ENCODE measurements at places on chromosomes 1 and 21. TPM values are rescaled to one million over a fixed set of nuclear protein-coding genes. Genes with fewer than 3 reads are reported as not detected.

DNA sequence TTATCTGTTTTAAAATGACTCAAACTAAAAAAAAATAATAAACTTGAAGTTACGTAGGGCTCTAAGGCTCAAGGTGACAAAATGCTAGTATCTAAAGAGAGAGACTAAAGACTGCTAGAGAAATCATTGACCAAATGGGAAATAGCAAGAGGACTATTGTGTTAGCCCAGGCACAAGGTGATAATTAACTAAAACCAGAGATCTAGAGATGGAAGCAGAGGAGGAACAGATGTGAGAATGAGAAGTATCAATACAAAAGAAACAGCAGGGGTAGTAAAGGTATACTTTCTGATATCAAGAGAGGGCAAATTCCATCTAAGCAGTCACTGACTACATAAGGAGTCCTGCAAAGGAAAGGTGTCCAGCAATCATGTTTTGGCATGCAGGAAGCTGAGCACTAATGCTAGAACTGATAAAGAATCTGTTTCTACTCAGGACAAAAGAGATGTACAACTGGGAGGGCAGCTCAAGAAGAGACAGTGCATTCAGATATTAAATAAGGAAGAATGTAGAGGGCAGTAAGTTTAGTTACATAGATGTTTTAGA lies 100.2 kb upstream of the GNG4 start:
- no peak for DNase-seq

DNA sequence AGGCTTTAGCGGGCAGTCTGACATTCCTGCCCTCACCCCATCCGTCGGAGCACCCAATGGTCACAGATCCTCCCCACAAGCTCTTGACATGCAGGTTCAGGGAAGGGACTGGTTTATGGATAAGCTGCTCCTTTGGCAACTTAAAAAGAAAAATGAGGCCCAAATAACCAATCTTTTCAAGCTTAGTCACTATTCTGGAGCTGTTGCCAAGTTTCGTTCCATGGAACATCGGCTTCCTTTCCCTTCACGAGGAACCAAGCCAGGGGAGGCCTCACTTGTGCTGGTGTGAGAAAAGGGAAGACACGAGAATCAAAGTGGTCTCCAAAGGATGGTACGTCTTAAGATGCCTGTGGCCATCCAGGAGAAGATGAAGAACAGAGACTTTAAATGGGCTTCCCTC lies 46.1 kb upstream of the LPAR3 start:
- no peak for DNase-seq

ENAH gene
- polyA plus RNA-seq = 121 TPM

KRTAP19-2 gene
- not detected for polyA plus RNA-seq

C1orf94 gene
- polyA plus RNA-seq = not detected

SPAG17 gene
- 15.2 TPM for polyA plus RNA-seq

Measured in left kidney (tissue), 8 donors.